ENCODE measurements at places on chromosomes 13 and 19.
A peak's percentile ranks its signal among the peaks of the same experiment; 100 is the strongest.

GRCh38 chr19:32337084-32337808 lies 8.2 kb upstream of the ZNF507 start:
- DNase-seq: no peak

GRCh38 chr19:45834970-45835369 lies 19.9 kb upstream of the RSPH6A start:
- no peak for DNase-seq

- DNase-seq: no peak
Measured at GRCh38 chr19:56319991-56320390, 5.4 kb upstream of the ZSCAN5A start.

GRCh38 chr19:20289186-20289585 lies 122.2 kb downstream of the ZNF486 start:
- no peak for DNase-seq

- DNase-seq: no peak
Measured at GRCh38 chr19:18996796-18997394, 36.4 kb downstream of the SUGP2 start.

- DNase-seq: no peak
Measured at GRCh38 chr13:25192489-25192888, 20.4 kb upstream of the AMER2 start.

DNA sequence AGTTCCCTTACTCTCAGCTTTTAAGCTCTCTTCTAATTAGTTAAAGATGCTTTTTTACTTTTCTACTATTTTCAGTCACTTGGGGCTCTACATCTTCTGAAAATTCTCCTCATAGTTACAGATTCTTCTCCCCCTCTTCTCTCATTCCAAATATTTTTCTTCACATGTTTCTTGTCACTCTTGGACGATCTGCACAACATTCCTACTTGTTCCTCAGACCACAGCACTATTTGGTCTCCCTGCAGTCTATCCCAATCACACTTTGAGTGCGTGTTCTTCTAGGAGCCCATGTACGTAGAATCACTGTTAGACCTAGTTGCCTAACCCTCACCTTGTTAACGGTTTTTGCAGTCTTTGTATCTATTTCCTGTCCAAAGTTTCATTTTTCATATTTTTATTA lies 222.5 kb upstream of the SPRY2 start:
- no peak for DNase-seq

GRCh38 chr13:73578251-73578875 lies 519.6 kb downstream of the KLF5 start:
- no peak for DNase-seq

DNA sequence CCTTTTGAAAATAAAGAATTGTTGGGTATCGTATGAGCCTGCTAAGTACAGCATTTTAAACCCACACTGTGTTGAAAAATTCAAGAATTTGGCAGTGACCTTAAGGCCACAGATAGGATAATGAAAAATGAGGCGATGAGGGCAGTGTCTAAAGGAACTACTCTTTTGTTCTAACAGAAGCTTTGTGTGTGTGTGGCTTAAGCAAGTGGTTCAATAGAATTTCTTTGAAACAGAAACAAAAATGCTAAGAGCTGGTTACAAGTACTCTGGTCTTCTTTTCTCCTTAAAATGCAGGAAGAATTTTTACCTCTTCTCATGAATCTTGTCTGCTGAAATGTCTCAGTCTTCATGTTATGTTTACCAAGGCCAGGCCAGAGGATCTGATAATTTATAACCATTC lies 279.5 kb downstream of the ZNF536 start:
- no peak for DNase-seq

DNA sequence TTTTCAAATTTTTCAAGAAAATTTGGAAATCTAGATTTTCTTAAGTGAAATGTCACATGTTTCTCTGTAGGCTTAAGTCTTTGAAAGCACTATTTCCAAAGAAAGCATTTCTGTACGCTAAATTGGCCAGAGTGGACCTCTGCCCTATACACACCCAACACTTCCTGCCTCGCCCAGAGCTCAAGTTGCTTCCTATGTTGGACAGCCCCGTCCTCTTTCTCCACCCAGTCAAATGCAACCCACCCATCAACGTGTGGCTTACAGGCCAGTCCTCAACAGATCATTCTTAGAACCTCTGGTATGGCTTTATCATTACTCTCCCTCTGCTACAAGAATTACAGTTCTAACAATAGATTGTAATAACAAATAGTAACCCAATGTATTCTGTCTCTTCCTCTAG lies 24.2 kb downstream of the KLF12 start:
- DNase-seq: no peak

DNA sequence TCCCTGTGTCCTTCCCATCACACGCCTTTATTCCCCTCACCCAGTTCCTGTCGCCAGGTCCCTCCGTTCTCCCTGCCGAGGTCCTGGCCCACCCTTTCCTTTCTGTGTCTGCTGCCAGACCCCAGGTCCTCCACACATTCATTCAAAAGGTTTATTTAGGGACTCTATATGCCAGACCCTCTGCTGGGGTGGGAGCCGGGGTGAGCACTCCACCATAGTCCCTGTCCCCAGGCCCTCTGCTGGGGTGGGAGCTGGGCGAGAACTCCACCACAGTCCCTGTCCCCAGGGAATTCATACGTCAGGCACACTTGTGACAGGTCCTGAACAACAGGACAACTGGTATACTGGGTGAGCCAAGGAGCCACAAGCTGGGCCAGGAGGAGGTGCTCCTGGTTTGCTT lies 34.4 kb upstream of the TUBGCP3 start:
- no peak for DNase-seq

DNA sequence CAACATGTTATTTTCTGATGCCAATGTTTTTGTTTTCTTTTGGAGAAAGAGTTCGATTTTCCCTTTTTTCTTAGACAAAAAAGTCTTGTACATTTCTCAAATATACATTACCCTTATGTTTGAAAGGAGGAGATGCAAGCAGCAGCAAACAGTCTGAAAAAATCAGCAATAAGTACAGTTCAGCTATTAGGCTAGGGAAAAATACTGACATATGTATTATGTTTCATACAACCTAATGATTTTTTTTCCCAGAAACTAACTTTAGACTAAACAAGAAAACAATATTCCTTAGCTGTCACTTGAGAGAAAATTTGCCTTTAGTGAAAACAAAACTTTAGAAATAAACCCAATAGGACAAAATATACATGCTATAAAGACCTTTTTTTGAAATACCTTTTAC lies 1223.5 kb downstream of the SLITRK1 start:
- no peak for DNase-seq

- DNase-seq: no peak
Measured at GRCh38 chr19:51108805-51109146, 567 bp upstream of the CTU1 start.

GRCh38 chr13:46473806-46474205 lies 79.2 kb upstream of the LRCH1 start:
- no peak for DNase-seq

GRCh38 chr13:57030671-57031070 lies 110.0 kb upstream of the PRR20A start:
- no peak for DNase-seq

DNA sequence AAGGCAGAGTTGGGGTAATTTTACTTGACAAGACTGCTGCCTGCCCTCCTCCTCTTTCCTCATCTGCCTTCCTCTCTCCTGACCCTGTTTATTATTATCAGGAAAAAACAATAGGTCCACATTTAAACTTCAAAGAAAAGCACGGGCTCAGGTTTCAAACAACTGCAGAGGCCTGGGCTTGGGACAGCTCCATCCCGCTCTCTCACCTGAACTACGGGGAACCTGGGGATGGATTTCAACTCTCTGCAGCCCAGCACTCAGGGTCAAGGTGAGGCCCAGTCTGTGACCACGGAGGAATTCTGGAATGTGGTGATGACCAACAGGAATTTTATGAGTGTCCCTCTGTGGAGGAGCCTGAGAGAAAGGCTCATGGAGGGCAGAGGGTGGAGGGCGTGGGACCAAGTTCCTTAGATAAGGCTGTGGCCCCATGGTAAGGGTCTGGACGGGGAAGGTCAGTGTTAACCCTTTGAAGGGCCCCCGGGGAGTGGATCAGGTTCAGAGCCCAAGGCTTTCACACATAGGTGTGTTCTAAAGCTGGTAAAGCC lies 220.8 kb upstream of the MAB21L1 start:
- no peak for DNase-seq

DNA sequence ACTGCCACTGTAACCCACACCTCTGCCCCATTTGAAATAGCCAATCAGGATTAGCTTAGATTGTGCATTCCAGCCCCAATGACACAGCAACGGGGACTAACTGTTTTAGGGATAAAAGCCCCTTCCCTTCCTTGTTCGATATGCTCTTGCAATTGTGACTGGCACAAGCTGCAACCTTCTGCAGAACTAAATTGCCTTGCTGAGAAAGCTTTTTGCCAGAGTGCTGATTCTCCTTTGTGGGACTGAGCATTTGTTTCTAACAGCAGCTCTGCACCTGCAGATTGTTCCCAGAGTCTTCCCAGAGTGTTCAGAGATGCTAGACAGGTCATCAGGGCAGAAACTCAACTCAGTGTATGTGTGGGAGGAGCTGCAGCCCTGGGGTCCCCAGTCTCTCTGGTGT lies 115.8 kb downstream of the ZNF675 start:
- DNase-seq: no peak

DNA sequence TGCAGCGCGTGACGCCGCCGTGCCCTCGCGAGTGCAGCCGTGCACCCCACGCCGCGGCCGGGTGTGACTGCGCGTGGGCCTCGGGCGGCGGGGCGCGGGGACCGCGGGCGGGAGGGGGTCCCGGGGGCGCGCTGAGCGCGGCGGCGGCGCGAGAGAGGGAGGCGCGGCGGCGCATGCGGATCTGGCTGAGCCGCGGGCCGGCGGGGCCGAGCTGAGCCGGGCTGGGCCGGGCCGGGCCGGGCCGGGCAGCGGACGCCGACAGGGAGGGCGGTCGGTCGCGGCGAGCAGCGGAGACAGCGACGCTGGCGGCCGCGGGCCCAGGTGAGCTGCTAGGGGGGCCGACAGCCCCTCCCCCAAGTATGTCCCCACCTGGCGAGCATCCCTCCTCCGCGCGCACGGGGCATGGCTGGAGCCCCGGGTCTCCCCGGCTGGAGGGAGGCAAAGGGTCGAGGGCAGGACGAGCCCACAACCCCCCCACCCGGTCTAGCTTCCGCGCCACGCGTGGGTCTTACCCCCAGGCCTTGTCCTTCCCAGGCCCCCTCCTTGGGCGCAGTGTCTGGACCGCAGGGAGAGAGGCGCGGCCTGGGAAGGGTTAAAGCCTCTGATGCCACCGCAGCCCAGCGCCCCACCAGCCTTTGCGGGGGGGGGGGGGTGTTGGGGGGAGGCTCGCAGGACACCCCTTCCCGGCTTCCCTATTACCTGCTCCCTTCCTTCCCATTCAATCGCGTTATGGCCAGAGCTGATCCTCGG lies at the start of gene SPTBN4:
TSS of gene SPTBN4 (plus strand) at position 17 of the 750 bp plus-strand sequence. CDS start 5,621 bp downstream, outside the sequence.
- no peak for DNase-seq

DNA sequence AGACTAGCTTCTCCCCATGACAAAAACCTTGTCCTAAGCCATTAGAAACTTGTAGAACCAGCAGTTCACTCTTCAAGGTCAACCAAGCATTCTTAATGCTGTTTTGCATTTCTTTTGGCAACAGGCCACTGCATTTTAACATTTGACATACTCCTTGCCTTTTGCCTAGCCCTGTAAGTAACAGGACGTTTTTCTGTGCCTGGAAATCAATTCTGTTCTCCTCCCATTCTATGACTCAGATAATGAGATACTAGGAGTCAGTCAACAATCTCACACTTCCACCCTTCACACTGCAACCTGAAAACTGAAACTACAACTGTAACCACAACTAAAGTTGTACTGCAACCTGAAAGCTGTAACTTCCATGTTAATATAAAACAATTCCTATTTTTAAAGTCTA lies 268.7 kb downstream of the MZT1 start:
- no peak for DNase-seq

GRCh38 chr13:113990321-113990837 lies 16.5 kb upstream of the C13orf46 start:
- DNase-seq: peak; percentile 36

DNA sequence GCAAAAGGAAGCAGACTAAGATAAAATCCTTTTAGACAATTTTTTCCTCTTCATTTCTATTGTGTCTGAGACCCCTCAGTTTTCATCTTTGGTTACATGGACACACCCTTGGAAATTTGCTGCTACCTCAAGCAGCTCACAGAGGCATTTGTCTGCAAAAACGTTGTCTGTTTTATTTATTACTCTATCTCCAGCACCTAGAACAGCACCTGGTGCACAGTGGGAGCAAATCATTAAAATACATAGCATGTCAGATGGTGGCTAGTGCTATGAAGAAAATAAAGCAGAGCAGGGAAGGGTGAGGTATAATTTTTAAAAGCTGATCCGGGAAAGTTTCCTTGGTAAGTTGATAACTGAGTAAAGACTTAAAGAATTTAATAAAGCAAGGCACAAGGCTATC lies 14.3 kb upstream of the FAM124A start:
- DNase-seq: no peak

- no peak for DNase-seq
Measured at GRCh38 chr13:107102676-107103075, 534.7 kb upstream of the ARGLU1 start.

- no peak for DNase-seq
Measured at GRCh38 chr13:46267166-46267565, 55.4 kb downstream of the LRRC63 start.

GRCh38 chr19:18650468-18651041 lies 13.7 kb downstream of the KLHL26 start:
- no peak for DNase-seq

DNA sequence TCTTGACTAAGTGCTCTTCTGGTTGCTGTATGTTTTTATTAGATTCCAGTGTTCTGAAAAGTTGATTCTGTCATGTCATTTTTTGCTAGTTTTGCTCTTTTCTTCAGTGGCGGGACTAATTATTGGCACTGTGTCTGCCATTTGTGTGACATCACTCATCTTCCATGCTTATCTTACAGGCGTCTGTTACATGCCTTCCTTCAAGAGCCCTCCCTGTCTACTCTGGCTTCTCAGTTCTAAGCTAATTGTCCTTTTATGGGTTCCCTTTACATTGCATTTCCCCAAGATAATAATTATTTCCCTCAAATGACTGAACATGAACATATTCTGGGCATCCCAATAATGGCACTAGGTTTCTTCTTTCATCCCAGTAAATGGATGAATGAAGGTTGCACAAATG lies 459.1 kb downstream of the DCT start:
- no peak for DNase-seq

DNA sequence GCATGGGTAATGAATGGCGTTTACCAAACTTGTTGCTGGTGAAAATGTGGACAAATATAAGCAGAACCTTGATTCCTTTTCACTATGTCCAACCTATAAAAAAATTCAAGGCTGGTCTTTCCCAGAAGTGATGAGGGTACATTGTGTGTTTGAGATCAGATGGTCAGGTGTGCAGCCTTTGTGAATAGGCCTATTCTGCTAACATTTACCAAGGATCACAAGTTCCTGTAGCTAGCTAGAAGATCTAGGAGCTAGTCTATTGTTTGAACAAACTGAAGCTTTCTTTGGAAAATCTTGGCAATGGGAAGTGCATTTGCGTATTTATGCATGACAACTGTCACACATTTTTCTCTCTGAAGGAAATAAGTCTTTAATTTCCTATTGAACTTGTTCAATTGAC lies 489.6 kb downstream of the KLF5 start:
- no peak for DNase-seq

DNA sequence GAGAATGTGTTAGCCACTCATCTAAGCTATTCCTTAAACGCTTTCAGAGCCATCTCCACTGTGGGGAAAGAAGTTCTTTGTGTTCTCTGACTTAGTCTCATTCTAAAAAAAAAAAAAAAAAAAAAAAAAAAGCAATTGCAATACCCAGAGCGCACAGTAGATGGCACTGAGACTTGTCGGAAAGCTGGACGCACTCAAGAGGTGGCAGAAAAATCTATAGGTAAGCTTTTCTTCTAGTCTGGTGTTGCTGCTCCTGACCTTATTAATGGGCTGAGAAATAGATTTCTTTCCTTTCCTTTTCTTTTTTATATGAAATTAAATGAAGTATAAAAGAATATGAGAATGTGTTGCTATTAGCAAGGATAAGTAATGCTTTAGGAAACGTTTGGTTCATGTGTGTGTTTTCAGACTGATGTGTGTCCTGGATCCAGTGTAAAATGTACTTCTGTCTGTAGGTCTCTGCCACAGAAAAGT lies 4.7 kb upstream of the GJB2 start:
- no peak for DNase-seq
